T47D (cell line): ENCODE measurements at places on chromosomes 12 and 14.
A peak's percentile ranks its signal among the peaks of the same experiment; 100 is the strongest.

- no peak for DNase-seq
These were observed 136.5 kb downstream of the FBXL14 start for GRCh38 chr12:1457901-1458300.

- peak; percentile 84 for DNase-seq
These were observed 8.5 kb upstream of the SOCS2 start for GRCh38 chr12:93563807-93564538.

- no peak for DNase-seq
These were observed 2.2 kb downstream of the DENR start for GRCh38 chr12:122754790-122755189.

- no peak for DNase-seq
These were observed 227.8 kb downstream of the EPS8 start for GRCh38 chr12:15561396-15561795.

- no peak for DNase-seq
These were observed 244.8 kb downstream of the DACT1 start for GRCh38 chr14:58882577-58883018.

GRCh38 chr14:74038020-74038859 is 19.1 kb downstream of the BBOF1 start:
- DNase-seq: peak; percentile 64

DNA sequence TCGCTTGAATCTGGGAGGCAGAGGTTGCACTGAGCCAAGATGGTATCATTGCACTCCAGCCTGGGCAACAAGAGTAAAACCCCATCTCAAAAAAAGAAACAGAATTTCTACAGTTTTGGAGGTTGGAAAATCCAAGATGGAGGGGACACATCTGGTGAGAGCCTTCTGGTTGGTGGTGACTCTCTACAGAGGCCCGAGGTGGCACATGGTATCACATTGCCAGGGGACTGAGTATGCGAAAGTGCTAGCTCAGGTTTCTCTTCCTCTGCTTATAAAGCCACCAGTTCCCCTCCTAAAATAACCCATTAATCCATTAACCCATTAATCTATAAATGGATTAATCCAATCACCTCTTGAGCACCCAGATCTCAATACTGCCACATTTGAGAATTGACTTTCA is 70.8 kb upstream of the DACT1 start:
- DNase-seq: no peak

DNA sequence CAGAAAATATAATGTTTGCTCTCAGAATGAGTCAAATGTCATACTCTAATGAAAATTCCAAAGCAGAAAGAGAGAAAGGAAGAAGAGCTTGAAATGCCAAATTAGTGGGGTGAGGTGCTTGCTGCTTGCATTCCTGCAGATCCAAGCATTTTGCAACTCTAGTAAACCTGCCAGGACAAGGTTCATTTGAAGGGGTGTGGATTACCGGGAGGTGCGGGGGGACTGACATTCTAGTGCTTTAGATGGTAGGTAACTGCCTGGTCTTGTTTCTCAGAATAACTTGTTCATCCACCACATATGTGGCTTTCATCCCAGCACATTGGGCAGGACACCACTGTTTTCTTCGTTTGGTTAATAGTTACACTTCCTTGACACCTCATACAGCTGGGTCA is 144.4 kb downstream of the AKAP6 start:
- peak; percentile 89 for DNase-seq

GRCh38 chr14:27186048-27186447 is 588.2 kb upstream of the NOVA1 start:
- DNase-seq: no peak

DNA sequence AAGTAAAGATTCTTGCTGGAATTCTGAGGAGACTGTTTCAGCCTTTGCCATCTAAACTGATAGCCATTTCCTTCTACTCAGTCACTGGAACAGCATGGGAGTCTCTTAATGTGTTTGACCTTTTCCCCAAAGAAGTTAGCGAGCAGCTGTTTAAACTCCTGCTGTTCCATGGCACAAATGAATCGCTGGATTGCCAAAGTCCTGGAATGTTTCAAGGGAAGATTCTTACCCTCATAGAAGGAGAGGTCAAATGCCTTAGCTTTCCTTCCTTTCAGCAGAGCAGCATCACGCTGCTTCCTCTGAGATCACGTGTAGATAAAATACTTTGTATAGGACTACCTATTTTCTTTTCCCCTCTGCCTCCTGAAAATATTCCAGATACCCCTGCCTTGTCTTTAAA is 10.5 kb upstream of the NR2C1 start:
- DNase-seq: no peak
